ENCODE measurements at places on chromosomes 12 and 14.
A peak's percentile ranks its signal among the peaks of the same experiment; 100 is the strongest.

- DNase-seq, result no peak
Measured at GRCh38 chr12:79850610-79851299, 84.1 kb downstream of the PPP1R12A start.

- DNase-seq, result no peak
Measured at GRCh38 chr14:59363531-59364226, 101.5 kb downstream of the GPR135 start.

- peak; percentile 56 for DNase-seq
Measured at GRCh38 chr14:99234961-99235571, 36.9 kb downstream of the BCL11B start.

DNA sequence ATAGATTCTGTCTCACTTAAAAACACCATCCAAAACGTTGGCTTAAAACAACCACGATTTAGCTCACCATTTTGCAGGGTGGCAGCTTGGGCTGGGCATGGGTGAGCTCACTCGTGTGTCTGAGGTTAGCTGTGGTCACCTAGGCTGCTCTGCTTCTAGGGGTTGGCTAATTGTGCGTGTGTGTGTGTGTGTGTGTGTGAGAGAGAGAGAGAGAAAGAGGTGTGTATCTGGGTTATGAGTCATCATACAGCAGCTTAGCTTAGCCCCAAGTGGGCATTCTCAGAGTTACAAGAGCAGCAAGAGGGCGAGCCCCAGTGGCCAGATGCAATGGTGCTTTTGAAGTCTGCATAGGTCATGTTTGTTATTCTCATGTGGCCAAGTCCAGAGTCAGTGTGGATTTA lies 6.0 kb downstream of the FBXW8 start:
- DNase-seq, result no peak

GRCh38 chr14:73241481-73242165 lies 4.3 kb downstream of the PAPLN start:
- DNase-seq, result no peak

DNA sequence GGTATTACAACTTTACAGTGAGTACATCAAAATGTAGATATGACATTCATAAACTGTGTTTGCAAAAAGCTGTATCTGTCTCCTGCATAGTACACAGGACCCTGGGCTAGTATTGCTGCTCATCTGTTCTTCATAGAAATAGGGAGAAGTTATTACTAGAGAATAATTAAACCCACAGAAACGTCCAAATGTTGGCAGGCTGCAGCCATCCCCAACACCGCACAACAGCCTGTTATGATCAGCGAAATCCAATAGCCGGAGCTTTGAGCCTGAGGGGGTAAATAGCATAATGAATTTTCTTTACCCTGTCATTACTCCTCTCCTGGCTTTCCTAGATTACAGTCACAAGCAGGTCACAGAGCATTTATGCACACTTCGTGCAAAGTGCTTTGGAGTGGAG lies 178.0 kb downstream of the DACT1 start:
- no peak for DNase-seq

- DNase-seq, result no peak
Measured at GRCh38 chr12:90126125-90126524, 417.5 kb upstream of the ATP2B1 start.

DNA sequence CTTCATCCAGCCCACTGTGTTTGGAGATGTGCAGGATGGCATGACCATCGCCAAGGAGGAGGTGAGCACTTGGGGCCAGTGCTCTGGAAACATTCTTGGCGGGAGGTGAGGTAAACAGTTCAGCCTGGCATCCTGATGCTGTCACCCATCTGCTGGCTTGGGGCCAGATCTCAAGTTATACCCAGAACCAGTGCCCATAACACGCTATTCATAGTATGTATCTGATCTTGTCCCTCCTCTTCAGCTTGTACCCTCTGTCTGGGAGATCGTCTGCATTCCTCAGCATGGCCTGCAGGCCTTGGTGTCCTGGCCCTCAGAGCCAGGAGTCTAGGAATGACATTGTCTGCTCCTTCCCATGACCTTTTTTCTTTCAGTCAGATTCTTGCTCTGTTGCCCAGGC lies 31.4 kb downstream of the ALDH2 start:
- DNase-seq, result no peak

DNA sequence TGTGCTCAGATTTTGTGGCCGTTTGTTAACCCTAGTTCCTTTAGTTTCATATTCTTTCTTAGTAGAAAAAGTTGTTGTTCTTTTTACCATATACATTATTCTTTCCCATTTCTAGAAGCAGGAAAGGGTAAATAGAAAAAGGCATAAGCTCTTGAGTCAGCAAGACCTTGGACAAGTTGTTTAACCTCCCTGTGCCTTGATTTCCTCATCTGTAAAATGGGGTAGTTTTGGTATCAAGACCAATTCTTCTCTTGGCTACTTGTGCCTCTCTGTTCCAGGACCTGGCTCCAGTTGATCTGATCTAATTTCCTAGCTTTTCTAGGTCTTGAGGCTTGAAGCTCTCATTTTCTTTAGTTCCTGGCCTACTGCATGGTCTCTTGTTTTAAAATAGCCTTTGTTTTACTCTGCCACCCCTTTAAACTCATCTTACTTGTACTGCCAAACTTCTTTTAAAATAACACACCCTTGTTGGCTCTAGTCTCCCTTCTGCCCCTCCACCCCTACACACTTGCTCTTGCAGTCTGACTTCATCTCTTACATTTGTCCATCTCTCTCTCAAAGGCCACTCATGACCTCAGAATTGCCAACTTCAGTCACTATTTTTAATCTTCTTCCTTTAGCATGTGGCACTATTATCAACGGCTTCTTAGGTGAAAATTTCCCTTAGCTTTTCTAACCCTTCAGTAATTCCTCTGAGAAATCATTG lies 143.7 kb downstream of the TTLL5 start:
- no peak for DNase-seq

DNA sequence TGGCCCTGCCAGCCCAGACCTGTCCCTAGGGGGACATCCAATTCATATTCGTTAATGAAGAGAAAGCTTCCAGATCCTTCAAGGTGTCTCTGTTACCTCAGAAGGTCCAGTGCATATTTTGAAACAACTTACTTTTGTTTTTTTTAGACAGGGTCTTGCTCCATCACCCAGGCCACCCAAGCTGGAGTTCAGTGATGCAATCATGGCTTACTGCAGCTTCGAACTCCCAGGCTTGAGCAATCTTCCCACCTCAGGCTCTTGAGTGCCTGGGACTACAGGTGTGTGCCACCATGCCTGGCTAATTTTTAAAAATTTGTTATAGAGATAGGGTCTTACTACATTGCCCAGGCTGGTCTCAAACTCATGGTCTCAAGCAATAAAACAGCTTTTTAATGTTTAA lies 48.4 kb downstream of the B4GALNT3 start:
- DNase-seq, result no peak

DNA sequence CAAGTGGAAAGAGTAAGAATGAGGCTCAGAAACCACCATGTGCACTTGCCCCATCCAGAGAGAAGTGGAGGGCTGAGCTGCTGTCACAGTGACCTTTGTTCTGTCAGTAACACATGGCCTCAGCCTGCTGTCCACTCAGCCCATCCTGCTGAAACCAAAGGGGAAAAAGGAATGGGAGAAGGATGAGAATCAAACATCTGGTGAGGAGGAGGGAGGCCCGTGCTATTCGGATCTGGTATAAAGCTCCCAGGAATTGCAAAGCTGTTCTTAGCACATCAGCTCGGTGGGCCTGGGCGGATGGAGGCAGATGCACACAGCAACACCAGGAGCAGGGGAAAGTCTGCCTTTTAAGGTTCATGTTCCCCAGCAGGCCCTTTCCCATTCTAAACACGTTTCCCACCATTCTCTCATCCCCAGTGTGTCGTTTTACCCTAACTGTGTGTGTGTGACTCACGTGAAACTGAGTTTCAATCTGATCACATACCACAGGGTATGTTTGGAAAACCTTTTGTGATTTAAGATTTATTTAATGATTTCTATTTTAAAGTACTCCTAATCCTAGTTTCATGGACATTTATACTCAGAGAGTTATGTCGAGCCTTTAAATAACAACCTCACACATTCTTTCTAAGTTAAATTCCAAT lies 36.8 kb downstream of the RTRAF start:
- DNase-seq, result no peak

GRCh38 chr14:68131907-68132306 lies 312.3 kb downstream of the RAD51B start:
- DNase-seq, result no peak

- DNase-seq, result no peak
Measured at GRCh38 chr12:103966736-103967135, 1.1 kb downstream of the TDG start.

DNA sequence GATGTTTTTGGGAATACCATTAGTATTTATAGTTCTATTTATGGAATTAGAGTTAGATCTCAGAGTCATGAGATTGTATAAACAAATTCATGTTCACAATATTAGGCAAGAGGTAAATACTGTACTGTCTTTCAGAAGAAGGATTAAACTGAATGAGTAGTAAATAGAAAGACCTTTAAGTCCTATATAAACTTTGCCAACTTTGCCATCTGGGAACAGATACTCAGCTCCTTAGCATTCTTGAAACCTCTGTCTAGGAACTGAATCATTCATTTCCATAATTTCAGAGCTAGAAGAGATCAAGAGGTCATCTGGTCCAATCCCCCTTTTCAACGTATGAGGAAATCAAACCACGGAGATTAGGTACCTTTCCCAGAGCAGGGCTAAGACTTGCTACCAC lies 141.1 kb downstream of the CAND1 start:
- no peak for DNase-seq

GRCh38 chr12:65296508-65297265 lies 18.2 kb downstream of the MSRB3 start:
- DNase-seq, result no peak

DNA sequence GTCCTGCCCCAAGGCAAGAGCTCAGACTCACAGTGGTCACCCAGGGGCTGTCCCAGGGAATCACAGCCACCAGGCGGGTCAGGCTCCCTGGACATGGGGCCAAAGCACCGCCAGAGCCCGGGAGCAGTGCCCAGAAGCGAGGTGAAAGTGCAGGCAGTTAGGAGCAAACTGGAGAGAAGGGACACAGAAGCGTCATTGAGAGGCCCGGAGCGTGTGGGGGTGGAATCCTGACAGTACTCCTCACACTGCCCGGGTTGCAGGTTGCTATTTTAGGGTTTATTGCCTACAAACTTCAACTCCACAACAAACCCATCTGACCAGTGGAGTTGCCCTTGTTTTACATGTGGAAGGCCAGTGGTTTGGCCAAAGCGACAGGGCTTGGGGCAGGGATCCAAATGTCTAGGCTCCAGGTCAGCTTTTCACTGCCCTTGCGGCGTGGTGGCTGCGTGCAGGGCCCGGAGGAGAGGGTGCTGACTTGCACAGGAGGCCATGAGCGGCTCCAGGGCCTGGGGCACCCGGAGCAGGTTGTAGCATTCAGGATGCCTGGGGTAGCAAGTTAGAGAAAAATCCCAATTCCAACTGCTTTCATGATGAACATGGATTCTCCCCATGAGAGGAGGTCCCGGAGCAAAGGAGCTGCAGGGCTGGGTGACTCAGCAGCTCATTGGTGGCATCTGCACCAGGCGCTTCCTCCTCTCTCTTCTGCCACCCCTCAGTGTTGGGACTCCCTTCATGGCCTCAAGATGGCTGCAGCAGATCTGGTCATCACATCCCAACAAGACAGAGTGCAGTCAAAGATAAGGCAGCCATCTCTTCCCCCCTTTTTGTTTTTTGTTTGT lies 112.3 kb upstream of the NCOR2 start:
- DNase-seq, result no peak

DNA sequence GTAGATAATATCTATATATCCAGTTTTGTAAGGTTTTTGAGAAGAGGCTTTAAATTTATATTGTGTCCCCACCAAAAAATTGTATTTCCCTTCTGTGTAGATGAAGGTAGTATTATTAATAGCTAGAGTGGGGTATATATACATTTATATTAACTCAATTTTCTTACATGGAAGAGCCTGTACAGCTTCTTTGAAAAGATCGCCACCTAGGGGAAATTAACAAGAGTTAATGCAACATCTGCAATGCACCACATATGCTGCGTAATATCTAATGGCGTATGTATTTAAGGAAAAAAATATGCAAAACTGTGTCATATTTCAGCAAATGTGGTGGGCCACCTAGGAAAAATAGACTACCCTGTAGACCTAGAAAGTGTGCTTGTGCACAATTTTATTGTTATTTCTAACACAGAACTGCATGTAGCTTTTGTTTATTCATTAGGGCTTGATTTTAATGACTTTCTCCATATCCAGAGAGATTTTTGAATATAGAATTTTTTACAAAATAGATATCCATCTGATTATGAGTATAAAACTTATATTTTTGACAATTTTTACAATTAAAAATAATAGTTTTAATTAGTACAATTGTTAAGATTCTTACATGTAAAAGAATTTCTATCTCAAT lies 14.0 kb downstream of the CCER1 start:
- peak; percentile 17 for DNase-seq

DNA sequence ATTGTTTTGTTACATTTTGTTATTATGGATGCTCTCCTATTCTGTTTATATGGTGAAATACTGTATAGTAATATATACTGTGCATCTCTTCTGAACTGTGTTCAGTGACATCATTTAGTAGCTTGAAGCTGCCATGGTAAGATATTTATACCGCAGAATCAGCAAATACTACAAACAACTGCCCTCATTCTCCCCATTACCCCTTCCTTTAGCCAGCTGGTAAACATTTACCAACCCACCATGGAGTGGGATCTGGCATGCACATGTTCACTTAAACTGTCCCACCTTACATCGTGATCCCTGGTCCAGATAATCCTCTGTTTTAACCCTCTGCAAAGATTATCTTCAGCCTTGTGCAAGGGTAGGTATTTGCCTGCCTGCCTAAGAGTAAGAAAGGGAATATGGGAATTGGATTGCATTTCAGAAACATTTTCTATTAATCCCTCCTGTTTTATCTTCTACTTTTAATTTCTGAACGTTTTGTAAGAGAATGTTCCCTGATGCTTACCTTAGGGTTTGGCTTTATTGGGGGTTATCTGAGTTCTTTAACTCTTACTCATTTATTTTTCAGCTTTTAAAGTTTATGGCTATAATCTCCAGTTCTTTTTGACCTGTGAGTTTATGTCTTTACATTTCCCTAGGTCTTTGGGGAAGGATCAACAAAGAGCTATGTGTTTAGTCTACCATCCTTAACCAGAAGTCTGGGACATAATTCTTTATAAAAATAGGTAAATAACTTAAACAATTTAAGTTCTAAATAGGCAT lies 46.5 kb downstream of the FBXO34 start:
- DNase-seq, result no peak

GRCh38 chr12:81381951-81382350 lies 304.1 kb downstream of the ACSS3 start:
- DNase-seq, result no peak

DNA sequence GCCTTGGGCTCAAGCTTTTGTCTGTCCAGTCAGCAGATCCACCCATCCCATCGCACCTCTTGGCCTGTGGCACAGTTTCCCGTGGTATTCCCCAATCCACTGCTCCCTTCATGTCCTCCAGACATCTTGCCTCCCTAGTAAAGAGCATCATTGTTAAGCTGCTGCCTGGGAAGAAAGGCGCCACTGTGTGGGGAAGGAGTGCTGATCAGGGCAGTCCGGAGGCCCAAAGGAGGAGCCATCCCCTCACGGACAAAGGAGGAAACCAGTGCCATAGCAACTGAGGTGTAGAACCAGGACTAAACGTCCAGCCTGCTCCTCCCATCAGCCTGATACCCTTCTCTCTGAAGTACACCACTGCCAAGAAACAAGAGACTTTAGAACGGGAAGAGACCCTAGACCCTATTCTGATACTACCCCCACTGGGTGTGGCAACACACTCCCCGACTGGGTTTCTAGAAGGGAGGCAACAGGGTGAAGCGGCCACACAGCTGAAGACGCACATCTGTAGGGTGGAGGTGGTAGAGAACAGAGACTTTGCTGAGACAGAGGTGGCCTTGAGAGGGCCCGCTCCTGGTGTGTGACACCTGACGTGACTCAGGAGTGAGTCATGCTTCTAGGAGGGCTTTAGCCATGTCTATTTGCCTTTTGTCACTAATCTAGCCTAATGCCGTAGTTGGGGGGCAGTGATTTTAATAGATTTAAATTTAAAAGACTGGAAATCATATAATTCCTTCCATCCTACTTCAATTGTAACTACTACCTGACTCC lies 185.0 kb downstream of the DPF3 start:
- DNase-seq, result no peak

All from HEK293T (cell line).